CD4-positive, CD25-positive, alpha-beta regulatory T cell (primary cell): ENCODE measurements at places on chromosomes 7 and 10.

- peaks cover 8% of the 10 kb centered on the region for H3K27me3 ChIP-seq
- no peak for DNase-seq
- no peaks in the 10 kb centered on the region for H3K36me3 ChIP-seq
- no peak overlapping the region for H3K4me3 ChIP-seq
- no peak overlapping the region for H3K27ac ChIP-seq
Observed at GRCh38 chr7:96770758-96771157, 61.1 kb upstream of the SEM1 start.

GRCh38 chr10:71771204-71771603 lies 2.1 kb downstream of the VSIR start:
- peaks cover 23% of the 10 kb centered on the region for H3K36me3 ChIP-seq
- H3K4me1 ChIP-seq = peaks cover 83% of the 10 kb centered on the region
- DNase-seq = no peak

GRCh38 chr10:22570733-22571430 lies 143.5 kb downstream of the PIP4K2A start:
- peak overlapping the region; percentile 38 for H3K27ac ChIP-seq
- peaks cover 71% of the 10 kb centered on the region for H3K36me3 ChIP-seq
- H3K4me3 ChIP-seq = no peak overlapping the region

DNA sequence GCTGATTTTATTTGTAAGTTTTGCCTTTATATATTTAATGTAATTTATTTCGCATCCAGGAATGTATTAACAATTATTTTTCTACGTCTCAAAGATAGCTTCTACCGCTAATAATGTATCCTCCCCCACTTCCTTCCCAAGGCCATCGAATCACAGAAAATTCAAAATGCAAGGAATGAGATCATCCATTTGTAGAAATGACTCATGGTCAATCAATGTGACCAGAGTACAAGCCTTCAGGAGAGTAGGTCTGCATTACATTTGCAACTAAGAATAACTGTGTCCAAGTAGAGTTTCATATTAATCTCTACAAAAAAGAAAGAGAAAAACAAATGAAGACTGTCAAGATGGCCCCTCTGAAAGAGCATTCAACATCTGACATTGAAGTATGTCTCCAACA lies 205.9 kb upstream of the PHF14 start:
- H3K4me1 ChIP-seq = no peaks in the 10 kb centered on the region
- H3K4me3 ChIP-seq = no peak overlapping the region
- no peaks in the 10 kb centered on the region for H3K36me3 ChIP-seq

DNA sequence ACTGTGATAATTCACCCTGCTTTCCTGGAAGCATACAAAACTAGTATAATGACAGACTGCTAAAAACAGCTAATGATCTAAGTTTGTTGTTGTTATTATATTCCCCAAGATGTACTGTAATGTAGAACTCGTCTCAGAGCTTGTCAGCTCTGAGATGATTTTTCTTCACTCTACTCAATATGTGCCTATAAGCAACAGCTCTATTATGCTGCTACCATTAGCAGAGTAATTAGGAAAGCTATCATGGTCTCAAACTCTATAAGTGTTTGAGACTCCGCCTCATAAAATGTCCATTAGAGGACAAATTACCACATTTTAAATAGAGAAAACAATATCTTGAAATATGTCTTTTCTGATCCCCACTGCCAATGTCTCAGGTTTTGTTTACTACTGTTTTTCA lies 476.5 kb upstream of the PCDH15 start:
- H3K27ac ChIP-seq = no peak overlapping the region
- no peaks in the 10 kb centered on the region for H3K27me3 ChIP-seq
- no peaks in the 10 kb centered on the region for H3K36me3 ChIP-seq
- DNase-seq = no peak
- H3K4me1 ChIP-seq = no peaks in the 10 kb centered on the region

DNA sequence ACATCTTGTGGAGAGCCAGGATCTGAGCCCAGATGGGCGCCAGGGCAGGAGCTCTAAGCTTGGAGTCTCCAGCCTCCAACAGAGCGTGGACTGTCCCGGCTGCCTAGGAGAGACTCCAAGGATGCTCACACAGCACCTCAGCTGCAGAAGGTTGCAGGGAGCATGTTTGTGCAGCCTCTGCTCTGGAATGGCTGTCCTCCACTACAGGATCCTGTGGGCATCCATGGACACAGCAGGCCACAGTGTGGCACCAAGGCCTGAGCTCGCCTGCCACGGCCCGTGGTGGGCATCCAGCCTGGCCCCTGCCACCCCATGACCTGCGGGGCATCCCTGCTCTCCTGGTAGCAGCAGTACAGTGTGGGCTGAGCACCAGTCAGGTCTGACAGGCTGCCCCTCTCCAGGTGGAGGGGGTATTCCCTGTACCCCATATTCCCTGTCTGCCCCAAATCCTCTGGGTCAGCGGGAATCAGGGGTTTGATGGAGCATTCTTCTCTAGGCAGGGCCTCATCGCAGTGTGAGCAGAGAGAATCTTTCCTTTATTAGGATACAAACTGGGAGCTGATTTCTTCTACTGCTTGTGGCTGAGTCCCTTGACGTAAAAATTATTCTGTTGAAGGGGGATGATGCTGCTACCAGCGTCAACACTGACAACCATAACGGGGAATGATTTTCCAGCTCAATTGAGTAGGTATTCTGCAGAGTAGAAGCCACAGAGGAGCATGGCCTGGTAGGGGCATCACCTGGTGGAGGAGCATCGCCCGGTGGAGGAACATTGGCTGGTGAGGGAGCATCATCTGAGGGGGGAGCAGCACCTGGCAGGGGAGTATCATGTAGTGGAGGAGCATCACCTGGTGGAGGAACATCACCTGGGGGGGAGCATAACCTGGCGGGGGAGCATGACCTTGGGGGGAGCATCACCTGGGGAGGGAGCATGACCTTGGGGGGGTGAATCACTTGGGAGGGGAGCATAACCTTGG lies 60.6 kb downstream of the GLRX3 start:
- H3K27me3 ChIP-seq = no peaks in the 10 kb centered on the region
- H3K4me3 ChIP-seq = no peak overlapping the region
- no peaks in the 10 kb centered on the region for H3K36me3 ChIP-seq

- H3K4me1 ChIP-seq = no peaks in the 10 kb centered on the region
- H3K36me3 ChIP-seq = no peaks in the 10 kb centered on the region
- peaks cover 2% of the 10 kb centered on the region for H3K27me3 ChIP-seq
- DNase-seq = no peak
- H3K4me3 ChIP-seq = no peak overlapping the region
Observed at GRCh38 chr7:131151034-131151433, 176.6 kb upstream of the MKLN1 start.

GRCh38 chr10:117322260-117322659 lies 53.0 kb downstream of the PDZD8 start:
- H3K27me3 ChIP-seq = no peaks in the 10 kb centered on the region
- peaks cover 5% of the 10 kb centered on the region for H3K4me1 ChIP-seq
- H3K4me3 ChIP-seq = no peak overlapping the region
- DNase-seq = no peak
- no peak overlapping the region for H3K27ac ChIP-seq

DNA sequence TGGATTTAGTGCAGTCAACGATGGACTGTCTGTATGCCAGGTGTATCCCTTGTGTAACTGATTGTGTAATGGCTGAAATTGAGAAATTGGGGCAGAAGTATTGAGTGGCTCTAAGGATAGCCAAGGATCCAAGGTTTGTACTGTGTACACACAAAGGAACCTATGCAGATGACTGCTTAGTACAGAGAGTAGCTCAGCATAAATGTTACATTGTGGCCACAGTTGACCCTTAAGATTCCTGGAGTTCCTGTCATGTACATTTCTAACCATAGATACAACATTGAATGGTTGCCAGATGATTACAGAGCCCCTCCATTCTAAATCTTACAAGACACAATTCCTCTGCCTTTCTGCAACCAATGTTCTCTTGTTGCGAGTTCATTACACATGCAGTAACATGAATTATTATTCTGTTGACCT lies 25.3 kb downstream of the CCDC126 start:
- no peak overlapping the region for H3K27ac ChIP-seq
- H3K27me3 ChIP-seq = no peaks in the 10 kb centered on the region
- peaks cover 9% of the 10 kb centered on the region for H3K36me3 ChIP-seq
- DNase-seq = no peak
- no peaks in the 10 kb centered on the region for H3K4me1 ChIP-seq

GRCh38 chr7:120053390-120053961 lies 219.5 kb upstream of the KCND2 start:
- no peaks in the 10 kb centered on the region for H3K36me3 ChIP-seq
- H3K27me3 ChIP-seq = no peaks in the 10 kb centered on the region
- H3K4me1 ChIP-seq = no peaks in the 10 kb centered on the region
- DNase-seq = no peak
- H3K4me3 ChIP-seq = no peak overlapping the region
- no peak overlapping the region for H3K27ac ChIP-seq

DNA sequence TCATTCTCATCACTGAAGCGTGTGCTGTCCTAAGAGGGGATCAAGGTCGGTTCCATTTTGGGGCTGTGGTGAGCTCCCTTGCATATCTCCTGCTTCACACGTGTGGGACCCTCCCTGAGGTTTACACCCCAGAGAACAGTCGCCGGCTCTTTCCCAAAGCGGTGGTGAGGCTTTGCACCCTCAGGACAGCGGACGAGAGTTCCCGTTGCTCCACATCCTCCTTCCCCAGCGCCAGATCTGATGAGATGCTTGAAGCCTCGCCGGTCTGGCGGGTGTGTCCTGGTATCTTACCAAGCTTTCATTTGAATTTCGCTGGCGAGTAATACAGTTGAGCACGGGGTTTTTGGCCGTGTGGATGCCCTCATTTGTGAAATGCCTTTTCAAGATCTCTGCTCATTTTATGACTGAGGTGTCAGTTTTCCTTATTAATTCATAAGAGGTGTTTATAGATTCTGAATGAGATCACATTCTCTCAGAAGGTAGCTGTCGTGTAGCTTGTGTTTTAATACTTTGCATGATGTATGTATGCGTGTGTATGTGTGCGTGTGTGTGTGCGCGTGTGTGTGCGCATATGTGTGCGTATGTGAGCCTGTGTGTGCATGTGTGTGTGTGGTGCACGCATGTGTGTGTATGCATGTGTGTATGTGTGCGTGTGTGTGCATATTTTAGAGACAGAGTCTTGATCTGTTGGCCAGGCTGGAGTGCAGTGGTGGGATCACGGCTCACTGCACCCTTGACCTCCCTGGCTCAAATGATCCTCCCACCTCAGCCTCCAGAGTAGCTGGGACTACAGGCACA lies 30.7 kb downstream of the ELFN1 start:
- no peaks in the 10 kb centered on the region for H3K36me3 ChIP-seq
- no peak overlapping the region for H3K4me3 ChIP-seq
- DNase-seq = no peak
- no peak overlapping the region for H3K27ac ChIP-seq
- H3K4me1 ChIP-seq = no peaks in the 10 kb centered on the region

GRCh38 chr7:43439631-43440401 lies 143.1 kb upstream of the STK17A start:
- H3K4me1 ChIP-seq = no peaks in the 10 kb centered on the region
- peak; percentile 18 for DNase-seq

DNA sequence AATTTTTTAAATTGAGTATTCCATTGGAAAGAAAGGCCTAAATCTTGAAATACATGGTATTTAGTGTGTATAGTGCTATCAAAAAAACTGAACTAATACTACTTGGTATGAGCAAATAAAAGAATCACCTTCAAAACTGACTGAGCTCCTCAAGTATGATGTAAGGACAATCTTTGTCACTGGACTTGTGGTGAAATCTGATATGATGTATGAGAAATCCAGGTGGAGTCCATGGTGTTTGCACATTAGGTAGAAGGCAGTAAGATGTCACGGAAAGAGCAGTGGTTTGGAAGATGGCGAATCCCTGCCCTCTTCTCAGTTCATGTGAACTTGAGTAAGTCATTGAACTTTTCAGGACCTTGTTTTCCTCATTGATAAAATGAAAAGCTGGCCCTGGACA lies 62.1 kb upstream of the COL1A2 start:
- H3K4me3 ChIP-seq = no peak overlapping the region
- H3K4me1 ChIP-seq = no peaks in the 10 kb centered on the region
- no peaks in the 10 kb centered on the region for H3K36me3 ChIP-seq

- H3K4me1 ChIP-seq = peaks cover 43% of the 10 kb centered on the region
- peaks cover 2% of the 10 kb centered on the region for H3K36me3 ChIP-seq
- DNase-seq = peak; percentile 72
- peak within 1 kb of the TSS; percentile 85 for H3K27ac ChIP-seq
- peak within 1 kb of the TSS; percentile 75 for H3K4me3 ChIP-seq
- no peaks in the 10 kb centered on the region for H3K27me3 ChIP-seq
Observed at GRCh38 chr7:4681886-4682620, at the start of gene FOXK1. FOXK1 (plus strand) TSS chr7:4682295; CDS start chr7:4682309, 14 bp downstream.

GRCh38 chr10:34179280-34179679 lies 635.8 kb downstream of the PARD3 start:
- H3K36me3 ChIP-seq = no peaks in the 10 kb centered on the region
- no peak overlapping the region for H3K4me3 ChIP-seq
- DNase-seq = no peak
- no peaks in the 10 kb centered on the region for H3K4me1 ChIP-seq

DNA sequence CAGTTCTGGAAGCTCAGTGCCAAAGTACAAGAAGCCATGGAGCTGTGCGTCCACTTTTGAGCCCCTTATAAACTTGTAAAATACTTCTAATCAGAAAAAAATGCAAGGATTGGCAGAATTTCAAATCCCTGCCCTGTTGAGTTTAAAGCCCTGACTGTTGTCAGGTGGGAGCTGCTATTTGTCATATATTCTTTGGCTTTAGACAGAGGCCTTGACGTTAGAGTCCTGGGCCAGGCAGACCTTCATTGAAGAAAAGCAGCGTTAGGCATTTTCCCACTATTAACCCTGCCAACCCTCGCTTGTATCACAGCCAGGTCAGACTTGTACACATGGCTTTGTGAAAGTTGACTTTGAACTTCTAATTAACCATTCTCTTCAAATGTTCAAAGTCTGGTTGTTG lies 155.4 kb downstream of the TWIST1 start:
- H3K4me1 ChIP-seq = no peaks in the 10 kb centered on the region
- H3K4me3 ChIP-seq = no peak overlapping the region
- H3K36me3 ChIP-seq = no peaks in the 10 kb centered on the region
- no peak for DNase-seq

DNA sequence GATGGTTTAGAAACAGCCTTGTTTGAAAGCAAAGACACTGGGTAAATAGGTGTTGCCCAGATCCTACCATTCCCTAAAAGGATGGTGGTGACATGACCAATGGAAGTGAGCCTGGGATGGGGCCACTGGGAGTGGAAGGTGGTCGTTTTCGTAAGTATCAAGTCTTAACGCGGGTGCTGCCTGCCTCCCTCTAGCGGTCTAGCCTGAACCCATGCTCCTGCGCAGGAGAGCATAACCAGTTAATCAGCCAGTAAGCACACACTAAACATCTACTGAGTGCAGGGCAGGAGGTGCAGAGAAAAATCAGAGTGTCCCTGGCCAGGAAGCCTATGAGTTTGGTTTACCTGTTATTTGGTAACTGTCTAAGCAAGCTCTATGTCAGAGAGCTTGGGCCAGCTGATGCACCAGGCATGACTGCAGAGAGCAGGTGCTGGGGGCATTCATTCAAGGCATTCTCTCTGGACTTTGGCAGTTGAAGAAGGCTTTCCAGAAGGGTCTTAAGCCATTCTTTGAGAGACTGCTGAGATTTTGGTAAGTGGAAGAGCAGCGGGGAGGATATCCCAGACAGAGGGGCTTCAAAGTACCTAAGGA lies 930 bp downstream of the GARIN1A start:
- H3K27me3 ChIP-seq = peaks cover 4% of the 10 kb centered on the region
- no peaks in the 10 kb centered on the region for H3K36me3 ChIP-seq
- no peak overlapping the region for H3K4me3 ChIP-seq
